Natural killer cell (primary cell): ENCODE measurements at places on chromosomes 4 and X.

GRCh38 chr4:39732728-39733127 lies 34.8 kb downstream of the UBE2K start:
- no peak for DNase-seq

DNA sequence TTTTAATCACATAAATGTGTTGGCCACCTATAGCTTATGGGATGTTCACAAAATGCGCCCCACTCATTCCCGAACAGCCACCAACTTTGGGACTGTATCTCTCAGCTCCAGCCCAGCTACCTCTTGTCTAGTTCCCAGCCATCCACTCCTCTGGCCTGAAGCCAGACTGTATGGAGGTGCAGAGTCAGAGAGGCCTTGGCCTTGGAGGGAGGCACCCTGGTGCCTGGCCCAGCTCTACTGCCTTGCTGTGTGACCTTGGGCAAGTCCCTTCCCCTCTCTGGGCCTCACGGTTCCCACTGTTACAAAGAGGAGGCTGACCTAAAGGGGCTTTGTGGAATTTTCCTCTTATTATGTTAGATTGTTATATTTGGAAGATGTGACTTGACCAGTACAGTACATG lies 13.9 kb downstream of the MAMLD1 start:
- no peak for DNase-seq

GRCh38 chrX:112941209-112941837 lies 100.7 kb upstream of the AMOT start:
- DNase-seq = no peak

GRCh38 chr4:86582410-86582809 lies 11.7 kb upstream of the PTPN13 start:
- no peak for DNase-seq

DNA sequence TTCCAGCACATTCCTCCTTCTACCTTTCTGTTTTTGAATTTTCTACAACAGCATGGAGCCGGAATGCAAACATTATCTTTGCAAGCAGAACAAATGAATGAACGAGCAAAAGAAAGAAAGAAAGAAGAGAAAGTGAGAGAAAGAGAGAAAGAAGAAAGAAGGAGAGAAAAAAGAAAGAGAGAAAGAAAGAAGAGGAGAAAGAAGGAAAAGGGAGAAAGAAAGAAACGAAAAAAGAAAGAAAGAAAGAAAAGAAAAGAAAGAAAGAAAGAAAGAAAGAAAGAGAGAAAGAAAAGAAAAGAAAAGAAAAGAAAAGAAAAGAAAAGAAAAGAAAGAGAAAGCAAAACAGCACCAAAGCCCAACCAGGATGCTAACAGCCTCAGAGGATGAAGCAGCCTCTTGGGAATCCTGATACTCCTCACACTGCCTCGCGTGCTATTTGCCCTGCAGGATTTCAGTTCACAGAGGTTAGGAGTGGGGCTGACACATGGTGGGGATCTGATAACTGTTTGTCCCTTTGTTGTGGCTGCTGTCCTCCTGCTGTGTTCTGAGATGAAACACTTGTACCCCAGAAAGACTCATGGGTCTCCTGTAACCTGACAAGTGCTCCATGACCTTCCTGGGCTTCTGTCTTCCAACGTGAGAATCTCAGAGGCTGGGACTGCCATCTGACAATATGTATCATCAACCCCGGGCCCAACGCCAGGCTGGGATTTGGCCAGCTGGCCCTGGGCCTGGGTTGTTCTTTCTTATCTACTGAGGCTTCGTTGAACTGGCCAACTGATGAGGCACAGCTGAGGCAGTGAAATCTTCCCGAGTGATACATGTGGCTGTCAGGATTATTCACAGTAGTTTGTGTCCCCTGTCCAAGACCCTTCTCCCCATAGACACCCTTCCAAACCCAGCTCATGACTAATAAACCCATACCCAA lies 61.0 kb downstream of the SEPSECS start:
- no peak for DNase-seq

DNA sequence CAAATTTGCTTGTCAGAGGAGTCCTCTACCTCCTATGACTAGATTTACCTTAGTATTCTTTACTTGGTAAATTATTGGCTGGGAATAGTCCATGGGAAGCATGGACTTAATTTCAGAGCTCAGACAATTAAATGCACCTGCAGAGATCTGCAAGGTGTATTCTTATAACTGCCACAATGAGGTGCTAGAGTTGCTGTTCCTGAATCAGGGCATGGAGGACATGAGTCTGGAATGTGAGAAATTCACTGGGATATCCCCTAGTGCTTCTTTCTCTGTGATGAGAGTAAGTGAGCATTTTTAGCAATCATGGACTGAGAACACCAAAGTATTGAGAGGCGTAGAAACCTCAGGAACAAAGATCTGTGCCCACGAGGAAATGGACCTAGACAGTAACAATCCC lies 32.9 kb upstream of the GRID2 start:
- DNase-seq = no peak

DNA sequence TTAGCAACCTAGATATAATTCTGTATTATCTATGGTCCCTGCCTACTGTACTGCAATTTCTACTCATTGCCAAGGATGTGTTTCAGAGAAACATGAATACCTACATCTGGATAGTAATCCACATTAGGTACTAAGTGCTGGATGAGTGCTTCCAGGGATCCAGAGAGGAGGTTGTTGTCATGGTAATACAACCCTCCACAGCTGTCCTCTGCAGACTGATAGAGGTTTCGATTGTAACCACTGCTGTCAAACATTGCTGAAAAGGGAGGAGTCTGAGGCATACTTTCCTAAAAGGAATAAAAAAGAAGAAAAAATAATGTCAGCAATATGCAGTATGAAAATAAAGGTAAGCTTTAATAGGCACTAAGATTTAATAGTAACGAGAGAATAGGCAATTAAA lies 12.5 kb downstream of the RASGEF1B start:
- no peak for DNase-seq

DNA sequence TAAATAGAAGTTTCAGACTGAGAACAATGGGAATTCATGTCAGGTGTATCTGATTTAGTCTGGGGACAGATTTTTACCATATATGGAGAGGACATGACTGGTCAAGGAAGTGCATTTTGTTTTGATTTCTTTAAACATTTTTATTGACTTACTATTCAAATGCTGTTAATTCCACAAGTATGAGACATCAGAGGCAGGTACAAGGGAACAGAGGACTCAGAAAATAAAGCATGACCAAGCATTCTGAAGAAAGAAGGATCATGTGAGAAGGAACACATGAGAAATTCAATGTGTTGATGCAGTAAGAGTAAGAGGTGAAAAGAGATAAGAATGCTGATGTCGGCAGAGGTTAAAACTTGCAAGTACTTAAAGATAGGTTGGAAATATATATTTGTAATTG lies 1452.6 kb downstream of the PCDH7 start:
- DNase-seq = no peak

- no peak for DNase-seq
These were observed 178.6 kb downstream of the ZNF674 start for GRCh38 chrX:46366381-46367207.

- DNase-seq = no peak
These were observed 288.4 kb downstream of the KLHL4 start for GRCh38 chrX:87805829-87806490.

DNA sequence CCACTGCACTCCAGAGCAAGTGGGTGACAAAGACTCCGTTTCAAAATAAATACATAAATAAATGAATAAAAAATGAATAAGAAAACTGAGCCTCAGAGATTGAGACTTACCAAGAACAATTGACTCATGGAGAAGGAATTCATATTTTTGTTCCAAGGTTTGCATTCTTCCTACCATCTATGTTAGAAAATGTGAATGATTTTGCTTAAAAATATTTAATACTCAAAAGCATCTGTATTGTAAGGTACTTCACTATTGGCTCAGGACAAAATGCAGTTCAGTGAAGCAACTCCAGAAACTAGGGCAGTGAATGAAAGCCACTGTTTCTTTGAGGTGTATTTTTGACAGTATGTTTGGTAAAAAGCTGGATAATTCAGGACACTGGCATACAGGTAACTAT lies 54.1 kb downstream of the XAGE2 start:
- DNase-seq = no peak

GRCh38 chr4:187417721-187418120 lies 577.9 kb upstream of the ZFP42 start:
- DNase-seq = no peak

- no peak for DNase-seq
These were observed 29.1 kb upstream of the PGM2 start for GRCh38 chr4:37797374-37797773.

DNA sequence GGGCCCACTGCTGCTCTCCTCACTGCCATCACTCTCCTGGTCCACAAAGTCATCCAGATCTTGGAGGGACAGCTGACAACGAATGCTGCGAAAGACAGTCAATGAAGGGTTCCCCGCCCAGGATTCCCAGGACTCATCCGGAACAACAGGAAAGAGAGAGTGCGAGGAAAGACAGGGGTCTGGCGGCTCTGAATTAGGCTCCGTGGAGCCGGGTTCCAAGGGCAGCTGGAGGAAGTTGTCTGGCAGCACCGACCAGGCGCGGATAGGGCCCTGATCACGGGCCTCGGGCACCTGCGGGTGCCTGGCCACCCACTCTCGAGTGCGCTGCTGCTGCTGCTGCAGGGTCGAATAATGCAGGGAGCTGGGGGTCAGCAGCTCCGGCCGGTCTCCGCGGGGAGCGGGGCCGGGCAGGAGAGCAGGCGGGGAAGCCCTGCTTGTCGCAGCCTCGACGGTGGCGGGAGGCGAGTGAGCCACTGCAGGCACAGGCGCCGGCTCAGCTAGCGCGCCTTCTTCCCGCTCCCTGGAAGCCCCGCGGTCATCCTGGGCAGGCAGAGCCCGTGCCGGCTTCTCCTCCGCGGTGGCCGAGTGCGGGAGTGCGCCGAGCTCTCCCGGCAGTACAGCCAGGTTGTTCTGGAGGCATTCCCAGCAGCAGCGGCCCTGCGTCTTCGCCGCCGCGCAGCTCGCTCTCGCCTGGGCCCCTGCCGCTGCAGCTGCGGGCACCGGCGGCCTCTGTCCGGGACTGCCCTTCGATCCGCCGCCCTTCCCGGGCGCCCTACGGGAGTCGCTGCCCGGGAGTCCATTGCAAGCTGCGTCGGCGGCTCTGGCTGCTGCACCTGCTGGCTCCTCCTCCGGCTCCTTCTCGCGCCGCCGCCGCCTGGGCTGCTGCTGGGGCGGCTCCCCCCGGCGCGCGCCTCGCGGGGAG lies 1.1 kb downstream of the SOWAHB start:
- DNase-seq = peak; percentile 53

- DNase-seq = no peak
These were observed 79.2 kb upstream of the UGT8 start for GRCh38 chr4:114519368-114519767.

GRCh38 chrX:154026136-154027021 lies 6.7 kb upstream of the IRAK1 start:
- DNase-seq = no peak

DNA sequence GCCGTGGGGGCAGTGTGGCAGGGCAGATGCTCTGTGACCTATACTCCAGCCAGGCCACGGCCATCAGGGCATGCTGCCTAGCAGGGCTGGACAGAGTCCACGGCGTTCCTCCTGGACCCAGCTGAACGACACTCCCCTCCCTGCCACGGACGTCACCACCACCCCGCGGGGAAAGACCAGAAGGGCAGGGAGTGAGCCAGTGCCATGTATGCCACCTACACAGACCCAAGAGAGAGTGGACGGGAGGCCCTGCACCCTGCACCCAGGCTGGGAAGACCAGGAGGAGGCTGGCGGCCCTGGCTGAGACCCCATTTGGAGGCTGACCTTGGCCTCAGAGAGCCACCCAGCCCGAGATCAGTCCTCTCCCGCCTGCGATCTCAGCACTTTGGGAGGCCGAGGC lies 101.9 kb downstream of the FAM53A start:
- DNase-seq = peak; percentile 38

DNA sequence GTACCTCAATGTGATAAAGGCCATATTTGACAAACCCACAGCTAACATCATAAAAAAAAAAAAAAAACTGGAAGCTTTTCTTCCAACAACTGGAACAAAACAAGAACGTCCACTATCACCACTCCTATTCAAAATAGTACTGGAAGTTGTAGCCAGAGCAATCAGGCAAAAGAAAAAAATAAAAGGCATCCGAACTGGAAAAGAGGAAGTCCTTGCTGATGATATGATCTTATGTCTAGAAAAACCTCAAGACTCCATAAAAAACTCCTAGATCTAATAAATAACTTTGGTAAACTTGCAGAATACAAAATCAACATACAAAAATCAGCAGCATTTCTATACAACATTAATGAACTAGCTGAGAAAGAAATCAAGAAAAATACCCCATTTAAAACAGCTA lies 134.3 kb downstream of the TEX11 start:
- no peak for DNase-seq

GRCh38 chr4:110183058-110183457 lies 15.4 kb downstream of the ELOVL6 start:
- no peak for DNase-seq

GRCh38 chr4:128347930-128348660 lies 60.5 kb upstream of the PGRMC2 start:
- no peak for DNase-seq

GRCh38 chr4:80307774-80308465 lies 27.6 kb upstream of the CFAP299 start:
- no peak for DNase-seq

DNA sequence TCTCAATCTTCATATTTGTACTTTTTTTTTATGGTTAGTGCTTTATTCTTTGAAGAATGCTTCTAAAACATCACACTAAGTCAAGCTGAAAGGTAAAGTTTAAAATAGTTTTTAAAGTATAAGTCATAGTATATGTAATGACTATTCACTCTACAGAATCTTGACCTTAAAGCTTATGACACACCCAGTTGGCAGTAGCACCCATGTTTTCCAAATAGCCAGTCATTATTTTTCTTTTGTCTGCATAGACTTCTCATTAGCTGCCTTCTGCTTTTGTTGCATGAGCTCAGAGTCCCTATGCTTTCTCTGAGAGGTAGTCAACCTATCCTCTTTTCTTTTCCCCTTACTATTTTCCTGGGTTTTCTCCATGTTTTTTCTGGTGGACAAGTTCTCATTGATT lies 231.5 kb downstream of the PCDH18 start:
- no peak for DNase-seq

DNA sequence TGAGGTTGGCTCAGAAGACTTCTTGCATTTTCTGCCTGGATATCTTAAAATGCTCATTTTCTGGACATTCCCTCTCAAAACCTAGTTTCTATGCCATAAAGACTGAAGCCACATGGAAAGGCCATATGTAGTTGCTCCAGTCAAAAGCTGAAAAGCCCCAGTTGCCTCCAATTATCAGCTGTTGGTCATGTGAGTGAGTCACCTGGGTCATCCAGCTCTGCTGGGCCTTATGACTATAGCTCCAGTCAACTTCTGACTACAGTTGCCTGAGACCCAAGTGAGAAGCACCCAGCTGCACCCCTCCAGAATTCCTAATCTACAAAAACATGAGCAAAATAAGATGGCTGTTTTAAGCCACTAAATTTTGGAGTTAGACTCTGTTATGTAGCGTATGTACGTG lies 41.9 kb downstream of the HELQ start:
- no peak for DNase-seq

GRCh38 chr4:116018831-116019230 lies 905.4 kb upstream of the NDST4 start:
- DNase-seq = no peak

DNA sequence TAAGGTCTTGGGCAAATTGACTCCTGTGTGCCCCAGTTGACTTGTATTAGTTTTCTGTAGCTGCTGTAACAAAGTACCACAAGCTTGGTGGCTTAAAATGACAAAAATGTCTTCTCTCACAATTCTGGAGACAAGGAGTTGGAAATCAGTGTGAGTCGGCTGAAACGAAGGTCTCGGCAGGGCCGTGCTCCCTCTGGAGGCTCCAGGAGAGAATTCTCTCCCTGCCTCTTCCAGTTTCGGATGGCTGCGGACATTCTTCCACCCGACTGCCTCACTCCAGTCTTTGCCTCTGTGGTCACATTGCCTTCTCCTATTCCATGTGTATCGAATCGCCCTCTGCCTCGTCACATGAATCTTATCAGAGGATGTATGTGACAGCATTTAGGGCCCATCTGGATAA lies 66.0 kb upstream of the PHOX2B start:
- no peak for DNase-seq

- no peak for DNase-seq
These were observed 15.2 kb downstream of the SLITRK2 start for GRCh38 chrX:145832796-145833195.
